HCT116 (cell line): ENCODE measurements at places on chromosomes 4 and X. TPM values are rescaled to one million over a fixed set of nuclear protein-coding genes. Genes with fewer than 3 reads are reported as not detected.

RPGR gene
- total RNA-seq, result 10.4 TPM

DNA sequence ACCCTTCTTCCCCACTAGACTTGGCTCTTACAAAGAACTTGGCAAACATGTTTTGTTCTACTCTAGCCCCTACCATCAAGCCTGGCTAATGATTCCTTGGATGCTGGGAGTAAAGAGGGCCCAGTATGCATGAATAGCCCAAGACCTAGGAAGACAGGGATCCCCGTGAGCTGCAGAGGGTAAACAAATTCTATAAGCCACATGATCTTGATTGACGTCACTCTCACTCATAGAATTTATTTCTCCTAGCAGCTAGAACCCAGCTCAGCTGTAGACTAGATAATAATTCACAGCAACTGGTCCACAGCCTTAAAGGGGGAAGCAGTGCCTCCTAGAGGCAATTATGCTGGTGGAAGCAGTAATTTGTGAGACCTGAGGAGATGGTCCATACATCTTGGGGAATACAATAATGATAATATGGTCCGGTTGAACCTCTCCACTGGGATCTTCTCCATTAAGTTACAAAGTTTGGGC is 16.1 kb upstream of the USO1 start:
- H3K36me3 ChIP-seq, result no peaks in the 10 kb centered on the region
- H3K27me3 ChIP-seq, result no peaks in the 10 kb centered on the region
- H3K4me3 ChIP-seq, result no peak overlapping the region
- DNase-seq, result no peak
- no peak overlapping the region for H3K27ac ChIP-seq

CYTL1 gene
- not detected for total RNA-seq

- H3K4me3 ChIP-seq, result no peak overlapping the region
- no peaks in the 10 kb centered on the region for H3K4me1 ChIP-seq
- H3K27me3 ChIP-seq, result no peaks in the 10 kb centered on the region
- no peak for DNase-seq
Measured at GRCh38 chr4:99755223-99755944, 61.2 kb upstream of the DAPP1 start.

SSX3 gene
- total RNA-seq, result not detected

DNA sequence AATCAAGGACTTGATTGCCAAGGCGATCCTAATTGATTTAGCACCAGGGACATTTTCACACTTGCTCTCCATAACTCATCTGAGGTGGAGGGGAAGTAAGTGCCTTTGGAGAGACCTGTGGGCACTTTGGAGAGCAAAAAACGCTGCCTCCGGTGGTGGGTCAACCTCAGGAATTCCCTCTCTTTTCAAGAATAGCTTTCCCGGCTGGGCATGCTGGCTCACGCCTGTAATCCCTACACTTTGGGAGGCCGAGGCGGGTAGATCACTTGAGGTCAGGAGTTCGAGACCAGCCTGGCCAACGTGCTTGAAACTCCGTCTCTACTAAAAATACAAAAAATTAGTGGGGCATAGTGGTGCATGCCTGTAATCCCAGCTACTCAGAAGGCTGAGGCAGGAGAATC is 49.2 kb downstream of the PRPS1 start:
- H3K4me3 ChIP-seq, result peak overlapping the region; percentile 67
- no peak for DNase-seq
- H3K27me3 ChIP-seq, result no peaks in the 10 kb centered on the region
- peak overlapping the region; percentile 78 for H3K27ac ChIP-seq
- H3K4me1 ChIP-seq, result peaks cover 33% of the 10 kb centered on the region
- no peaks in the 10 kb centered on the region for H3K36me3 ChIP-seq

GRCh38 chr4:110961066-110961465 is 338.2 kb upstream of the PITX2 start:
- no peaks in the 10 kb centered on the region for H3K4me1 ChIP-seq
- no peak overlapping the region for H3K27ac ChIP-seq
- no peak overlapping the region for H3K4me3 ChIP-seq
- no peaks in the 10 kb centered on the region for H3K27me3 ChIP-seq
- no peak for DNase-seq

DNA sequence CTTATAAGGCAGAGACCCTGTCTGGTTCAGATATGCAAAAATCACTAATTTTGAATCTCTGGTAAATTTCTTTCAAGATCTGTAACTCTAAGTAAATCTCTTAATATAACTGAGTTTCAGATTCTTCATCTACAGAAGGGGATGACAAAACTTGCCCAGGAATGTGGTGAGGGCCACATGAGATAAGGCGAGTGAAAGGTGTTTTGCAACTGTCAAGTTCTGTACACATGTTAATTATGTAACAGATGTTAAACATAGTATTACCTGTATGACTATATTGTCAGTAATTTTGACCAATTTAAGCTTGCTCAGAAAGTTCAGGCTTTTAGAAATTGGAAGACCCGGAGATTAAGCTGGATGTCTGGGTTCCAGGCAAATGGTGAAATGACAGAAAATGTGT is 549 bp upstream of the GLRB start:
- no peaks in the 10 kb centered on the region for H3K4me1 ChIP-seq
- no peak for DNase-seq
- no peaks in the 10 kb centered on the region for H3K36me3 ChIP-seq
- H3K27me3 ChIP-seq, result no peaks in the 10 kb centered on the region
- H3K4me3 ChIP-seq, result no peak overlapping the region
- no peak overlapping the region for H3K27ac ChIP-seq

- no peak overlapping the region for H3K4me3 ChIP-seq
- peak; percentile 34 for DNase-seq
- H3K36me3 ChIP-seq, result no peaks in the 10 kb centered on the region
Measured at GRCh38 chr4:32826169-32826568, 2106.0 kb downstream of the PCDH7 start.

GRCh38 chr4:55358246-55358645 is 12.2 kb downstream of the SRD5A3 start:
- H3K27ac ChIP-seq, result peak overlapping the region; percentile 53; the same call in 1 of the 2 replicates
- DNase-seq, result no peak
- H3K36me3 ChIP-seq, result no peaks in the 10 kb centered on the region
- peaks cover 42% of the 10 kb centered on the region for H3K4me1 ChIP-seq
- H3K27me3 ChIP-seq, result no peaks in the 10 kb centered on the region

DNA sequence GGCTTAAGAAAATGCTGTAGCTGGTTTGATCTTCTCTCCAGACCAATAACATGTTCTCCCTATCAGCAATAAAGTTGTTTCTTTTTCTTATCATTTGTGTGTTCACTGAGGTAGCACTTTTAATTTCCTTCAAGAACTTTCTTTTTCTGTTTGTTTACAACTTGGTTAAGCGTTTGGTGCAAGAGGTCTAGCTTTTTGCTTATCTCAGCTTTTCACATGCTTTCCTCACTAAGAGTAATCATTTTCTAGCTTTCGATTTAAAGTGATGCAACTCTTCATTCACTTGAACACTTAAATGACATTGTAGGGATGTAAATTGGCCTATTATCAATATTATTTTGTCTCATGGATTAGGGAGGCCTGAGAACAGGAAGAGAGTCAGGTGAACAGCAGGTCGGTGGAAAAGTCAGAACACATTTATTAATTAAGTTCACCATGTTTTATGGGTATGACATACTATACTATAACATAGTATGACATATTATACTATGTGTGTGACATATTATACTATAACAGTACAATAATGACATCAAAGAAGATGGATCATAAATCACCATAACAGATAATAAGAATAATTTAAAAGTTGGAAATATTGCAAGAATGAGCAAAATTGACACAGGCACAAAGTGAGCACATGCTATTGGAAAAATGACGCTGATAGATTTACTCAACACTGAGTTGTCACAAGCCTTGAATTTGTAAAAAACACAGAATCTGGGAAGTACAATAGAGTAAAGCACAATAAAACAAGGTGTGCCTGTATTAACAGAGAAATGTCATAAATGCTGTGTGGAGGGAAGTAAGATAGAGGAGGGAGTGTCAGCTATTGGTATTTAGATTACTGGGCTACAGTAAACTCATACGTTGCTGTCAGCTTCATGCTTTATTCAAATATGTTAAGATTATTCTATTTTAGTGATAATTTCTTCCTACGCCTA is 218.6 kb upstream of the SLC7A11 start:
- no peak overlapping the region for H3K27ac ChIP-seq
- DNase-seq, result no peak
- H3K27me3 ChIP-seq, result no peaks in the 10 kb centered on the region

GRCh38 chr4:93842601-93843252 is 14.2 kb downstream of the ATOH1 start:
- H3K4me3 ChIP-seq, result no peak overlapping the region
- DNase-seq, result no peak
- no peaks in the 10 kb centered on the region for H3K4me1 ChIP-seq

TLR10 gene
- 0.30 TPM for total RNA-seq

HELT gene
- total RNA-seq, result not detected

DIAPH2 gene
- 10.9 TPM for total RNA-seq

DNA sequence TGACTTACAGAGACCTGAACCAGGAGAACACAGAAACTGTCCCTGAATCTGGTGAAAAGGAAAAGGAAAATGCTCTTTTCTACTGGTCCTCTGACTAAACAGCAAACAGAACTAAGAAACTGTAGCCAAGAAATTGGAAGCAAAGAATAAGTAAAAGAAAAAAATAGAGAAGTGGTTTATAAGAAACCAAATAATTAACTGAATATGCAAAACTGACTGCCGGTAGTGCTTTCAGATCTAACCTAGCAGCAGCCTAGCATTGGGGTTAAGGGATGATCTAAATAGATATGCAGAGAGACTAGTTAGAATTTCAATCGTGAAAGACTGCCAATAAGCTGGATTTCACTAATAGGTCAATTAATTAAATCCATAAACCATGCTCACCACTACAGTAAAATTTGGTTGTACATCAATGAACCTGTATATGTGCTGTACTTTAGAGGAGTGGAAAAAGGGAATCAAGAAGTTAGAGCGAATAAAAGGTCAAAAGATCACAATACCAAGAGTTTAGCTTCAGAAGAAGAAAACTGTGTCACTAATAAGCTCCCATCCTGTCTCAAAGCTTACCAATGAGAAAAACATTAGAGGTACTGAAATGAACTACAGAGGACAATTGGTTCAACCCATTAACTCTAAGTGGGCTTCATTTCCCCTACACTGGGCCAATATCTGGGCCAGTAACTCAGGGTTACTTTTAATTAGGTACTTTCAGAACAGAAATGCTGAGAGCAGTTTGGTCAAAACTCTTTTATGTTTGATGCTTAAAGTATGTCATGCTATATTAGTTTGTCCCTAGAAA is 53.6 kb downstream of the KLHL13 start:
- no peak for DNase-seq
- no peak overlapping the region for H3K4me3 ChIP-seq
- H3K27ac ChIP-seq, result no peak overlapping the region
- H3K4me1 ChIP-seq, result no peaks in the 10 kb centered on the region
- H3K36me3 ChIP-seq, result no peaks in the 10 kb centered on the region
- H3K27me3 ChIP-seq, result no peaks in the 10 kb centered on the region
